Non-pigmented ciliary epithelial cell (primary cell): ENCODE measurements at places on chromosomes 3 and 15.
A peak's percentile ranks its signal among the peaks of the same experiment; 100 is the strongest.

DNA sequence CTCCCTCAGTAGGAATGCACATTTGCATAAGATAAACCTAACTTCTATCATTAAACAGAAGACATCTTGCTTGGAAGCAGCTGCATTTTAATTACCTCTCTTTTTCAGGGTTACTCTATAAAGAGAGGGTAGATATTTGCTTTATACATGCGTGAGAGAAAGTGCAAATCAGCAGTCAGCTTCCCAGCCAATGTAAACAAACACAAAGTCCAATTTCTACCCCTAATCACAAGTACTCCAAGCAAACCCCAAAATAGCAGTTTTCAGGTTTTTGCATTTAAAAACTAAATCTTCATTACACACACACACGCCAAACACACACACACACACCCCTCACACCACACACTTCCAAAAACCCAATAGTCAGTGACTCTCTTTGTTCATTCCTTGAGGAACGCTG is 303.9 kb upstream of the ALCAM start:
- DNase-seq: no peak

DNA sequence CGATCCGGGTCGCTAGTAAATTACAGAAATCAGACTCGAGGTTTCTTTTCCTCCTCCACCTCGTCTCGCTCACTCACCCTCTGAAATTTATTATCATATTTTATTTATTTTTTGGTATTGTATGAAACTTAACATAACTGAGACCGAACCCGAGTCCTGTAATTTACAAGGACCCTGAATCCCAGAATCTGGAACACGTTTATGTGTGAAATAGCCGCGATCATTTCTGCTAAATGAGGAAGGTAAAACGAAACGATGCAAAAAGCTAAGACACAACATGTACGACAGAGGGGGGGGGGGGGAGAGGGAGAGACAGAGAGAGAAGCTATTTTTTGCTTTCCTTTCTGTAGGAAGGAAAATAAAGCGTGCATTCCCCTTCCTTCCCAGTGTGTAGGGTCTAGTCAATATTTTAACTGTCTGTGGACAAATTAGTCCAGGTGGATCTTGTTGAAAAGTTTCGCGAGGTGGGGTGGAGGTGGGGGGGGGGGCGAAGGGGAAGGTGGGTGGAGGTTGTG is 1.6 kb downstream of the BBX start:
- no peak for DNase-seq

GRCh38 chr3:29186131-29186599 is 94.7 kb upstream of the RBMS3 start:
- peak; percentile 90 for DNase-seq

GRCh38 chr15:100713163-100713867 is 110.9 kb downstream of the ASB7 start:
- DNase-seq: no peak

DNA sequence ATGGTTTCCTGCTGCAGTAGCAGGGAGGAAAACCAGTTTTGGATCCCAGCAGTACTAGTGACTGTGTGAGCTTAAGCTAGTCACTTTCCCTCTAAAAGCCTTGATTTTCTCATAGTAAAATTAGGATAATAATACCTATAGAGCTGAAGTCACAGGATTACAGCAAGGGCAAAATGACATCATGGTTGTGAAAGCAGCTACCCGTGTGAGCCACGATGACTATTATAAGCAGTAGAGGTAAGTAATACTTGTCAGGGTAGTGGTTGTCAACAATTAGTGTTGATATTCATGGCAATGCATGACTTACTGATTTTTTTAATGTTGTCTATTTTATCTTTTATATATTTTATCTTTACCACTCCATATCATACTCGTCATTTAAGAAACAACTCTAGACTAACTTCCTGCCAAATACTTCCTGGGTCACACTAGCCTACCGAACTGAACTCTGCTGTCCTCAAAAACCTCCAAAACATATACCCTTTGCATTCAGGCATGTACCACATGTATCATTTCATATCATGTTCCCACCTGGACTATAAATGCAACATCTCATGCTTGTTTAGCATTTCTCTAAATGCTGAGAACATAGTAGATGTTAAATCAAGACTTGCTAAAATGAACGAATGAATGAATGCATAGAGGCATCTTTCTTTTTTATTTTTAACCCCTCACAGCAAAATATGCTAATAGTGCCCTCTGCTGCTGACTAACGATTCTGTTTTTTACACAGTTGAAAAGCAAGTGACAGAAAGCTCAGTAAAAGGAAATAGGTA is 172.6 kb downstream of the P3H2 start:
- no peak for DNase-seq

- no peak for DNase-seq
Observed at GRCh38 chr3:66073464-66074141, 34.9 kb upstream of the MAGI1 start.

GRCh38 chr3:188950832-188951489 is 220.8 kb upstream of the TPRG1 start:
- peak; percentile 97 for DNase-seq

GRCh38 chr3:189641776-189642175 is 10.6 kb downstream of the TP63 start:
- no peak for DNase-seq

DNA sequence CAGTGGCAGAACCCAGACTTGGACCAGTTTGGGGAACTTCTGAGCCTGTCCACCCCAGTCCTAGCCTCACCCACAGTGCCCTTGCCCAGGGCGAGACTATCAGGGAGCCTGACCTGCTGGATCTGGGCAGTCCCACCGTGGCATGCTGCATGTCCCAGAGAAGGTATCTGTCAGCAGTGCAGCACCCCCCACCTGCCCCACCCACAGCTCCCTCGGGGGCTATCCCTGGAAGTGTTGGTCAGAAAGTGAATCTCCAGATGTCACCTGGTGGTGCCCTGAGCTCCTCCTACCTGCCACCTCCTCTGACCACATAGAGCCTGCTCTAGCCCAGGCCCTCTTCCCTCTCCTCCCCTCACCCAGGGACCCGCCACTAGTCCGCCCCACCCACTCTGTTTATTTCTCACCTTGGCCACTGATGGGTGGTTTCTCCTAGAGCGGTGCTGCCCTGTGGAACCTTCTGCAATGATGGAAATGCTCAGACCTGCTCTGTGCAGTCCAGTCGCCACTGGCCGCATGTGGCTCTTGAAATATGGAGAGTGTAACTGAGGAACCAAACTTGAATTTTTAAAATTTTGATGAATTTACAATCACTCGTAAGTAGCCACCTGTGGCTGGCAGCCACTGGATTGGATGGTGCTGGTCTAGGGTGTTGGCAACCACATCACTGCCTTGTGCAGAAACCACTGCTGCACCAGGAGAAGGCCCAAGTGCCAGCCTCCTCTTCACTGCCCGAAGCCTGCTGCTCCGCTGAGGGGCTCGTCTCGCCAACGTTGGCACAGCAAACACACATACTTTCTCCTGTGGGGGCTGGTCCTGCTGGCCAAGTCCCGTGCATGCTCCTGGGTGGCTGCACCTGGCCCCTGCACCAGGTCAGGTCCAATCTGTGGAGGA is 13.1 kb downstream of the HDAC11 start:
- DNase-seq: no peak

GRCh38 chr3:162139841-162140240 is 643.2 kb downstream of the OTOL1 start:
- no peak for DNase-seq
